ENCODE measurements at places on chromosomes 6 and 20.
A peak's percentile ranks its signal among the peaks of the same experiment; 100 is the strongest.

GRCh38 chr6:113411011-113411410 is 446.1 kb upstream of the MARCKS start:
- DNase-seq: no peak

DNA sequence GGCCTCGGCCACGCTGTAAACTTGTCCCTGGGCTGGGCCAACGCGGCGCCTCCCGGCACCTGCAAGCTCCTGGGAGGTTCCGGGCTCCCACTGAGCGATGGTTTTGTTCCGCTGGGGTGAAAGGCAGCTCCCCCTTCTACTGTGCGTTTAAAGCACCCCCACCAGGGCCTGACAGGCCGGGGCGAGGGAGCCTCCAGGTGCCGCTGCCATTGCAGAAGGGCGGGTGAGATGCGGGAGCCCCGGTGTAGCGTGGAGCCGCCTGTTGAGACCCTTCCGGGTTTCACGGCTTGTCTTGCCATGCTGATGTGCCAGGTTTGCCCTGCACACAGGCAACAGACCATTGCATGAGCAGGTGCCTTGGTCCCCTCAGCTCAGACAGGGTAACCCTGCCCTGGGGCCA is 2.9 kb downstream of the COL20A1 start:
- DNase-seq: no peak

- no peak for DNase-seq
Measured at GRCh38 chr20:17872434-17872833, 96.2 kb downstream of the SNX5 start.

DNA sequence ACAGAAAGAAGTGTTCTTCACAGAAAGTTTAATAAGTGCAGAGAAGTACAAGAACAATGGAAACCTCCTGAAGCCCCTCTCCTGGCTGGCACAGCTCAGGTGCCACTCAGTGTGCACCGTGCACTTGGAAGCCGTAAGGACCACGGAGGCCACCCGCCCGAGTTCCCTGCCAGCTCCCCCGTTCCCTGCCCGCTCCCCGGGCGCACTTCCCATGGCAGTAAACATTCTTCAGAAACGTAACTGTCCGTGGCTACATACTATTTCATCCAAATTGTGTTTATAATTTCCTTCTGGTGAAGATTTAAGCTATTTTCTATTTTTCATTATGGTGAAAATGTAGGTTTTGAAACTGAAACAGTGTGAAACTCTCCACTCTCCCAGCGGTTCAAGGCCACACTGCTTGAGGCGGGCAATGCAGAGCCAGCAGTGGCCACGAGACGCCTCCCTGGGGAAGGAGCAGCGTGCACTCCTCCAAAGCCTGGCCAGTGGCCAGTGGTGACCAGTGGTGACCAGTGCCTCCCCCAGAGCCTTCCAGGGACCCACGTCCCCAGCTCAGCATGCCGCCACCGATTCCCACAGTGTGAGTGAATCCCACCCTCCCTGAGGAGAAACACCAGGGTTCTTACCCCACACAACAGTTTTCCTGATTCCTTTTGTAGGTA is 46.4 kb downstream of the TAF4 start:
- DNase-seq: no peak

DNA sequence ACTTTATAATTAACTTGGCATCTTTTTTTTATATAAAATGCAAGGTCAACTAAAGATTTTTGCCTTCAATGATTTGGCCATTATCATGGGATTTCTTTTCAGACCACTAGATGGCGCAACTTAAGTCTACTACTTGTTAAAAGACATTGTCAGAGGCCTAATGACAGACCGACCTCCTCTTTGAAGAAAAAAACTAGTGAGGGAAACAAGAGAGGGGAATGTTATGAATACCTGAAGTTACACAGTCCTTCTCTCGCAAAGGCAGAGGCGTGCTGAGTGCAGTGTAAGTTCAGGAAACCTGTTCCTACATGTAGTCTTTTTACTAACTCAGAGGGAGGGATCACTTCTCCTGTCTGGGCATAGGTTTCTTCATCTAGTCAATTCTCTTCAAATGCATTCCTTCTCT is 9.3 kb downstream of the TRAPPC3L start:
- peak; percentile 68 for DNase-seq

DNA sequence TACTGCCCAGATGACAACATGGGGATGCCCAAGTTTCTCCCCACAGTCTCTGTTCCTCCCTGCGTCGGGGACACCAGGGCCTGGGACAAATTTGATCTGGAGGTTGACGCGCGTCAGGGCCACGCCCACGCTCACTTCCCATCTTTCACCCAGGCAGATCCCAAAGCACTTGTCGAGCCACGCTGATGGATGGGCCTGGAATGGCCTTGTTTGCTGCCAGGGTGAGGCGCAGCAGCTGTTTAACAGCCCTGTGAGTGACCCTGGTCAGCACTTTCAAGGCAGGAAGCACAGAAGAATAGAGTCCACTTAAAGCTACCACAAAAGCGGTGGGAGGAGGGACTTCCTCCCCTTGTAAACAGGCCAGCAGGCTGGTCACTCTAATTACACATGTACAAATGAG is 324.7 kb upstream of the JARID2 start:
- DNase-seq: no peak

GRCh38 chr20:52592567-52592966 is 379.6 kb upstream of the TSHZ2 start:
- DNase-seq: no peak

GRCh38 chr20:45937765-45938164 is 3.3 kb downstream of the PCIF1 start:
- peak; percentile 31 for DNase-seq

GRCh38 chr6:68317366-68317765 is 317.7 kb upstream of the ADGRB3 start:
- no peak for DNase-seq

DNA sequence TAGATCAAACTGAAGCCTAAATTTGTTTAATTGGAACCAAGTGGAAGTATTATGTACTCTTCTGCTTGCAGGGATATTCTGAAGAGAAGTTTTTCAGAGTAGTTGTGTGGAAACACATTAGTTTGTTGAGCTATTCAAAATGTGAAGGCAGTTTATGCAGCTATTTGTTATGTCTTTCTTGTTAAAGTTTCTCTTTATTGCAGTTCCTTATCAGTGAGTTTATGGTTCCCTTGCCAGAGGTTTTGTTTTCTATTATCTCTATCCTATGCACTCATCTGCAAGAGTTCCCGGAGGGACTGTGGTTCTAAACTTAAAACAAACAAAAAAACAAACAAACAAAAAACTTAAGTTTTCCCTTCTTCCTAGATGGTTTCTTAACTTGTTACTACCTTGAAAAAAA is 143.7 kb upstream of the SLC22A16 start:
- no peak for DNase-seq

DNA sequence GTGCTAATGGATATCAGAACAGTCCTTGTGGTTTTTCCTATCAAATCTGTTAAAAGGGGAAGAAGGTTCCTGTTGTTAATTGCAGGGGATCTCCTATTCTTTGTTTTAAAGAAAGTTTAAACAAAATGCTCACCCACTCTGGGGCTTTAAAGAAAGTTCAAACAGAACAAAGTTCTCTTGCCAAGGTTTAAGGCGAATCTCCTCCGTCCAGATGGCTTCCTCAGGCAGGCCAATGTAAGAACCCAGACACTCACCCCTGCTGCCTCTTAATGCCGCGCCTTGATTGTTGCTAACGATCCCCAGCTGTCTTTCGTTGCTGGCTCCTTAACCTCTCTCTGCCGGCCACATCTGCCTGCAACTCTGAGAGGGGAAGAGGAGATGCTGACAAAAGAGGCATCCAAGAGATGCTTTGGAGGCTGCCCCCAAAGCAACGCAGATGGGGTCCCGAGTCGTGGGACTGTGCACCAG is 235.0 kb upstream of the PRDM1 start:
- DNase-seq: no peak

DNA sequence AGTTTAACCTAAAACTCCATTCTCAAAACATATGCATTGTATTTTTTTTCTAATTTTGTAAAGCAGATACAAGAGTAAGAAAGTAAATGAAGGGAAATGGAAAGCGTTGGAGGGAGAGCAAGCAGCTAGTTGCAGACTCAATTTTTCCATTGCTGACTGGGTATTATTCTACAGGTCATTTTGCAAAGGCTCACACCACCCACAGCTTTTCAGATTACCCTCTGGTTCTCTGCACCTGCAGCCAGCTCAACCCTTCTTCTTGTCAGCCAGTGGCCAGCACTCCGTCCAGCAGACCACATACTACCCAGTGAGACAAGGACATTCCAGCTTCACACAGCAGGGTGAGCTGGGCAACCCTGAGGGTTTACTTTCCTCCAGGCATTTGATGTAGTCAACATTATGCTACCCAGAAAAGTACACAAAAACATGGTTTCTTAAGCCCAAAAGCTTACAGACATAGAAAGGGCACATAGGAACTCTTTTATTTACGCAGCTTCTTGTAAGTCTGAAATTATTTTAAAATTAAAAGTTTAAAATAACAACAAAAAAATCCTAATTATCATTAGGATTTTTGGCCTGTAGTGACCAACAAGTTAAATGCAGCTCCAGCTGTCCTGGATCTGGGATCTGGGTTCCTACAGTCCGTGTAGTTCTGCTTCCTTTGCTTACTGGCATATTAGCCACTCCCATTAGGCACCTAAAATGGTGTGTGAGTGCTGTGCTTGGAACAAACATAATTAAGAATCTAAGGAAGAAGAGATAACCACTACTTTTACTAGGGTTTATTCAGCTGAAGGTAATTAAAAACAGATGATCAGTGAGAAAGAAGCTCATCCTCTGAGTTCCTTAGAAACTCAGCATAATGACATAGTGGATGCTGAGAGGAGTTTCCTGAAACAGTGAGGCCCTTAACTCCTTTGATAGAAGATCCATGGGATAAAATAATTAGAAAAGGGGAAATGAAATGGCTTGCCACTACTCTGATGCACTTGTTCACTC is 185.3 kb downstream of the PKHD1 start:
- DNase-seq: no peak

DNA sequence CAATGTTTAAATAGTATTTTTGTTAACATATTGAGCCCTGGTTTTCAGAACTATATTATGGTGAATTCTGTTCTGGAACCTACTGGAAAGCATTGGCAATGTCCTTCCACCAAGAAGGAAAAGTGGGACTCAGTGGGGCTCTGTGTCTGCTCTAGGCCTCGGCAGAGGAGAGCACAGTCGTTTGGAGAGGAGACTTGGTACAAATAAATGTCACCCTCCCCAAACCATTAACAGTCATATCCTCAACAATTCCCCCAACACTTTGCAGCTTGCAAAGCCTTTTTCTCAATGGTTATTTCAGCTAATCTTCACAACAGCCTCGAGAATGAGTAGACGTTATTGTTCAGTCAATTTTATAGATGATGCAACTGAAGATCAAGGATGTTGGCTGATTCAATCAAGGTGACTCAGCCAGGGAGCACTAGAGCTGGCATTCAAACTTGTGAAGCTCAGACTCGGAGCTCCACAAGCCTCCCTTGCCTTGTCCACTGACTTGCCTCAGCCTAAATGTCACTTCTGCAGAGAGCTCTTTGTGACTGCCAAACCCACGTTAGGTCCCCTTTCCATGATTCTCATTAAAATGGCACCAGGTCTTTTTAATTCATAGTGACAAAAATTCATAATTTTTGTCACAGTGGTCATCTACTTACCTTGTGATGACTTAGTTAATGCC is 60.6 kb downstream of the TOX2 start:
- DNase-seq: no peak

DNA sequence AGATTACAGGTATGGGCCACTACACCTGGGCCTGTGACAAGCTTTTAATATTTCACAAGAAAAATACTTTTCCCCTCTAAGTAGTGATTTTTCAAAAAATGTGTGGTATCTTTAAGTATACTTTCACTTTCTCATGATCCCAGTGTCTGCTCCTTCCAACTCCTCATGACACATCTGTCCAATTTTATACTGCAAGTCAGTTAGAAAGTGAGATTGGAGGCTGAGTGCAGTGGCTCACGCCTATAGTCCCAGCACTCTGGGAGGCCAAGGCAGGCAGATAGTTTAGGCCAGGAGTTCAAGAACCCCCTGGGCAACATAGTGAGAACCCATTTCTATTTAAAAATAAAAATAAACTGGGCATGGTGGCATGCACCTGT is 20.2 kb downstream of the PIM1 start:
- no peak for DNase-seq

DNA sequence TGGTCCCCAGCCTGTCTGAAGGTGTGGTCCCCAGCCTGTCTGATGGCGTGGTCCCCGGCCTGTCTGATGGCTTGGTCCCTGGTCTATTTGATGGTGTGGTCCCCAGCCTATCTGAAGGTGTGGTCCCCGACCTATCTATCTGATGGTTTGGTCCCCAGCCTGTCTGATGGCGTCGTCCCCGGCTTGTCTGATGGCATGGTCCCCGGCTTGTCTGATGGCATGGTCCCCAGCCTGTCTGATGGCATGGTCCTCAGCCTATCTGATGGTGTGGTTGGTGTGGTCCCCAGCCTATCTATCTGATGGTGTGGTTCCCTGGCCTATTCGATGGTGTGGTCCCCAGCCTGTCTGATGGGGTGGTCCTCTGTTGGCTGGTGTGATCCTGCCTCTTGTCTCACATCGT is 18.2 kb upstream of the MRGBP start:
- DNase-seq: no peak

- DNase-seq: no peak
Measured at GRCh38 chr6:39213195-39213920, 15.9 kb downstream of the KCNK5 start.

- DNase-seq: no peak
Measured at GRCh38 chr6:82589509-82590206, 226.0 kb downstream of the TPBG start.

DNA sequence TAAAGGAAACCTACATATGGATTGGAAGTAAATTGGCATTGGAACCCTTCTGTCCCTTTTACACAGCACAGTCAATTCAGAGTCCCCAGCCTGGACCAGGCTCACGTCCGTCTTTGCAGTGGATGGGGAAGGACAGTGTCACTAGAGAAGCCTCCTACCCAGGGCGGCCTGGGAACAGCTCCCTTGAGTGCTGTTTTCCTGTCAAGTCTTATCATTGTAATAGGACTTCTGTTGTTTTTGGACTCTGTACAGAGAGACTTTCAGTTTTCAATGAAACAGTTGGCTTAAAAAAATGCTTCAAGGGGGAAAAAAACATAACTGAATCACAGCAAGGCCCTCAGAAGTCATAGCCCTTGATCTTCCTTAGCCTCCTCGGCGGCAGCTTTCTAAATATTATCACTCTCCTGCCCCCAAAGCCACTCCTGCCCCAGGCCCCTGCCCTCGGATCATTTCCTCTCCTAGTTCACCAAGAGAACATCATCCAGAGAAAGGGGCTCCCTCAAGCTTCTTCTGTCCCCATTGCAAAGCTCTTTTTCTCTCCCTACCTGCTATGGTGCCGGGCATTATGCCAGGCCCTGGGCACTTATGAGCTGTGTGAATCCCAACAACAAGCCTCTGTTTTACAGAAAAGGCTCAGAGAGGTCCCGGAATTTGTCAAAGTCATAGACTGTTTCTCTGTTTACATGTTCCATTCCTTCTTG is 37.8 kb upstream of the CNKSR3 start:
- no peak for DNase-seq

DNA sequence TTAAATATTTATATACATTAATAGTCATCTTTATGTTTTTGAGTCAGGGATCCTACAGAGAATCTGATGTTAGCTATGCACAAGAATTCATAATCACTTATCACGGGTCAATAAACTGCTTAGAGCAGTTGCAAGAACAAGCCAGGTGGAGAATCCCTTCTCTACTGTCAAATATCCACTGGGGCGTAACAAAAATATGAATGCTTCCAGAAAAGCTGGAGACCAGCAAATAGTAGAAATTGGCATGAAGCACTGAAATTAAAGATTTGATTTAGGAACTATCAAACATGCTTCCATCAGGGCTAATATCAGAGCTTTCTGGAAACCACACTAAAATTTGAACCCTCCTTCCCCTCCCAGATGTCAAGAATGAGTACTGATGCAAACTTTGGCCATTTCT is 37.3 kb downstream of the ADGRG6 start:
- no peak for DNase-seq
